ENCODE measurements at places on chromosomes 3 and 15. TPM values are rescaled to one million over a fixed set of nuclear protein-coding genes. Genes with fewer than 3 reads are reported as not detected.
A peak's percentile ranks its signal among the peaks of the same experiment; 100 is the strongest.

DNA sequence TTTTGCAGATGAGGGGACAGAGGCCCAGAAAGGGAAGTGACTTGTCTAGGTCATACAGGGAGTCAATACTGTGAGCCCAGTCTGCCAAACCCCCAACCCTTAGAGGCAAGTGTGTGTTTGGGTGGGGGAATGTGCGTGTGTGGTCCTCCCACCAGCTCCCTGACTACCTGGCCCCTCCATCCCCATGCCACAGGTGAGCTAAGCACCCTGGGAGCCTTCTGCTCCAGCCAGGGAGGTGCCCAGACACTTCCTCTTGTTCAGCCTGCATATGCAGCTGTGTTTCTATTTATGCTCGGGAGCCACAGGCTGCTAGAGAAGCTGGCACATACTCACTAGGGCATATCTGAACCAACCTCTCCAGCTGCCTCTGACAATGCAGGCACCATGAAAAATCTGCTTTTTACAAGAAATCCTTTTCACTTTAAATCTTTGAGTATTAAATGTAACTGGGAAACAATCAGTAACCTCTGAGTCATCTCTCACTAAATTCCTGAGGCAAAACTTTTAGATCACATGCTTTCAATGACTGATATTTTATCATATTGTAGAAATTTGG lies 20.7 kb downstream of the TBC1D2B start:
- no peak for DNase-seq

DNA sequence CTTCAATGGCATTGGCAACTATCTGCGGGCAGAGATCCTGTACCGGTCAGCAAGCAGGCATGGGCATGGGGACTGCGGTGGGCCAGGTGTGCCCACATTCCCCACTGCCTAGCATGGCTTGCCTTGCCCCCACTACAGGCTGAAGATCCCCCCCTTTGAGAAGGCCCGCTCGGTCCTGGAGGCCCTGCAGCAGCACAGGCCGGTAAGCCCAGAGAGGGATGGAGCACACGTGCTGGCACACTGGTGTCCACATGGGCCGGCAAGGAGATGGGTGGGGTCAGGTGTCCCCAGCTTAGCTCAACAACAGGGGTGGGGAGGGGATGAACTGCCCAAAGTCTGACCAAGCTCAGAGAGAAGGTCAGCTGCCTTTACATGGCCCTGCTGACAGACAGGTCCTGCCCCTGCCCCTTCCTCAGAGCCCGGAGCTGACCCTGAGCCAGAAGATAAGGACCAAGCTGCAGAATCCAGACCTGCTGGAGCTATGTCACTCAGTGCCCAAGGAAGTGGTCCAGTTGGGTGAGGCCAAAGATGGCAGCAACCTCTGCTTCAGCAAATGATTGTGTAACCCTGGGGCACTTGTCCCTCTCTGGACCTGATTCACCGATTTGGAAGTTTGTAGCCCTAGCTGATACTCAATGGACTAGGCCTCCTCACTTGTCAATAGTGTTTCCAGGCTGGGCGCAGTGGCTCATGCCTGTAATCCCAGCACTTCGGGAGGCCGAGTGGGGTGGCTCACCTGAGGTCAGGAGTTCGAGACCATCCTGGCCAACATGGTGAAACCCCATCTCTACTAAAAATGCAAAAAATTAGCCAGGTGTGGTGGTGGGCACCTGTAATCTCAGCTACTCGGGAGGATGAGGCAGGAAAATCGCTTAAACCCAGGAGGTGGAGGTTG lies 5.6 kb downstream of the NEIL1 start:
- DNase-seq, result no peak

GRCh38 chr3:167972502-167972901 lies 123.2 kb downstream of the GOLIM4 start:
- DNase-seq, result no peak

DNA sequence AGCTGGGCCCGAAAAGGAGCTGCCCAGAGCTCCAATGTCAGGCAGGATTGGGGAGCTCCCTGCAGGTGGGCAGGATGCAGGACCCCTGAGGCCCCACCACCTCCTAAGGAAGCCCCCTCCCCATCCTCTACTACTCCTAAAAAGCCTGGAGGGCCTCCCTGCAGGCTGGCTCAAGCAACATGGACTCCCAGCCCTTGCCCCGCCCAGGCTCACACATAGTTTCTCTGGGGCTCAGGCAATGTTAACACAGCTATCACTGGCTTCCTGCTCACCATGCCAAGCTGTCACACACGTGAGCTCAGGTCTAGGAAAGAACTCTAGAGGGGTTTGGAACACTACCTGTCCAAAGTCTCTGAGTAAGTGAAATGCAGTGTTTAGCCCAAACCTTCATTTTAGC lies 65.4 kb upstream of the ZNF148 start:
- DNase-seq, result no peak

DNA sequence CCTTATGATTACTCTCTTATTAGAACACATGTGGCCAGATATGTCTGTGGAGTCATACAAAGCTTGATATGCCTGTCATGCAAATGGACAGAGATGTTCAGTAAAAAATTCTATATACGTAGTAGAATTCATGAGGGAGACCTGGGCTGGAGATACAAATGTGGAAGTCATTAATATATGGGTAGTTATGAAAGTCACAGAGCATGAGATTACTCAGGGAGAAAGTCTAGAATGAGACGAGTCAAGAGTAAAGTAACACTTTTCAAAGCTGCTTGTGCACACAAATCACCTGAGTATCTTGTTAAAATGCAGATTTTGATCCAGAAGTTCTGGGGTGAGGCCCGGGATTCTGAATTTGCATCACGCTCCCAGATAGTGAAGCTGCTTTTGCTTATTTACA lies 28.4 kb downstream of the OXSM start:
- DNase-seq, result no peak

GRCh38 chr3:18751514-18751913 lies 326.4 kb upstream of the SATB1 start:
- no peak for DNase-seq

- DNase-seq, result no peak
Measured at GRCh38 chr15:58731756-58732535, 17.6 kb downstream of the ADAM10 start.

DNA sequence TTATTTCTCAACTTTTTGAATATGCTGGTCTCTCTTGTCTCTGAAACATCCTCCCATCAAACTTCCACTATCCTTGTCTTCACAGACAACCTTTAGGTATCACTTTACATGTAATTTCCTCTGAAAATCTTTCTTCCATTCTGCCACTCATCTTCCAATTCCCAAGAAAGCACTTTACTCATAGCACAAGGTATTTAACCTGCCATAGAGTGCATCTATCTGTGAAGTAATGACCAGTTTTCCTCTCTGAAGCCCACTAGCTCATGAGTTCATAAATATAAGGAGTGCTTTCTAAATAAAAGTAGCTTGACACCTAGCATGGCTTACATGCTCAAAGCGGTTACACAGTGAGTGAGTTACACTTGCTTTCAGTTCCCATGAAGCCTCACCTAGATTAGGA lies 160.7 kb upstream of the CMC1 start:
- no peak for DNase-seq

- no peak for DNase-seq
Measured at GRCh38 chr3:82100378-82100777, 338.9 kb upstream of the GBE1 start.

DNA sequence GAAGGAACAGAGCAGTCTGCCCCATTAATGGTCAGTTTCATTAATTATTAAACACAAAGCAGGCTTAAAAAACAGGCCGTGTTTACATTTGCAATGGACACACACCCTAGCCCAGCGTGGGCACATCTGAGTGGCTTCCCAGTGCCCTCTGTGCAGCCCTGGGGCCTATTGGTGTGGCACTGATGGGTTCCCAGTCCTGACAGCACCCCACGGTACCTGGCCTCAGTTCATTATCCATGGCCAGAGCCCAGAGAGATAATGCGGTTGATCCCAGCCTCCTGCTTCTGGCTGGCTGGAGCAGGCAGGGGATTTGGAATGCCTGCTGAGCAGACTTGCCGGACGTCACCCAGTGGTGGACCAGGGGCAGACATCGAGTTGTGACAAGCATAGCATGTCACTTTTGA lies 110.5 kb upstream of the ABHD17C start:
- no peak for DNase-seq

- DNase-seq, result no peak
Measured at GRCh38 chr3:46725621-46726314, 8.1 kb upstream of the PRSS50 start.

GRCh38 chr15:27582726-27583410 lies 516.2 kb downstream of the OCA2 start:
- peak; percentile 27 for DNase-seq

DNA sequence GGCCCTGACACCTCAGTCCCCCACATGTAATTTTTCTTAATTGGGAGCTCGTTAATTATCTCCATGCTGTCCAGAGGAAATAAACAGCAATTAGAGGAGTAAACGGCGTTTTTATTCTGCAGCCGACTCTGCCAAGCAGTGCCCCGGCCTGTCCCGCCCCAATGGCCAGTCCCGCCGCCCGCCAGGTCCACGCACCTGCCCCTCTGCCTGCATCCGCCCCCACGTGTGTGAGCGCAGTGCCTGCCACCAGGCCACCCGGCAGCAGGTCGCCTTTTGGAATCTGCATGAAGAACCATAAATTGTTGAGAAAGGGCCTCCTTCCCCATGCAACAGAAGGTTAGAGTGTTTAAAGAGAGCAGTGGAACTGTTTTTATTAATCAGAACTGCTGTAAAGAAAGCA lies 87.5 kb upstream of the LINGO1 start:
- no peak for DNase-seq

DNA sequence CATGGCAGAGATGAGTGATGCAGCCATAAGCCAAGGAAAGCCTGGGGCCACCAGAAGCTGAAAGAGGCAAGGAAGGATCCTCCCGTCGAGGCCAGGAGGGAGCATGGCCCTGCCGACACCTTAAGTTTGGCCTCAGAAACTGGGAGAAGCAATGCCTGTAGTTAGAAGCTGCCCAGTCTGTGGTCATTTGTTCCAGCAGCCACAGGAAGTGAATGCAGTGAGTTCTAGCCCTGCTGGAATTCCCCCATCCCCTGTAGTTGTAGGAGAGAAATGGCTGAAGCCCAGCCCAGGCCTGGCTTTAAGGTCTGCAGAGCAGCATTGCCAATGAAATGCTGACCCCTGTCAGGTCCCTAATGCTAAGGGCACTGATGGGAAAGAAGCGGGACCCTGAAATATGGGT lies 12.2 kb upstream of the CHSY1 start:
- DNase-seq, result no peak

GRCh38 chr3:130374908-130375307 lies 29.4 kb downstream of the COL6A5 start:
- no peak for DNase-seq

DNA sequence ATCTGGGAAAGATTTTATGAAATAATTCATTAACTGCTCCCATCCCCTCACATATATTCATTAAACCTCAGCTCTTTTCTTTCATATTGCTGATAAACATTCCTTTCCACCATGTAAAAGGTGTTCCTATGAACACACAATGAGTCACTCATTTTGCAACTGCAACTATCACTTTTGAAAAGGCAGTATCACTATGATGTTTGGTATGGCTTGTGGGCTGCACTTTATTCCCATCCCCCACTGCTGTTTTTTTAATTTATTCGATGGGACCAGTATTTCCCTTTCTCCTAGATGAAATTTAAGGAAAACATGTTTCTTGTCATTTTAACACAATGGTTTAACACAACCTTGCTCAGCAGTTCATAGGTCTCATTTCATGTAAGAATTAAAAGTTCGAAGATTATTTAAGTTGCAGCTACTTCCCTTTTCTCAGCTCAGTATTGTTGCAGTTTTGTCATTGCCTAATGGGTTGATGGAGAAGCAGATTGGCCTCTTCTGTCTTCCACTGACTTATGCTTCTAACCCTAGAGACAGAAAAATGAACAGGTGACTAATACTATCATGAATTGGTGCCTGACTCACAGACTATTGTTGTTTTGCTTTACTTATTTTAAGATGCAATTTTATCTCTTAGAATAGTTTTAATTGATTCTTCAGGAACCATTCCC lies 280.3 kb downstream of the ZPLD1 start:
- DNase-seq, result no peak

DNA sequence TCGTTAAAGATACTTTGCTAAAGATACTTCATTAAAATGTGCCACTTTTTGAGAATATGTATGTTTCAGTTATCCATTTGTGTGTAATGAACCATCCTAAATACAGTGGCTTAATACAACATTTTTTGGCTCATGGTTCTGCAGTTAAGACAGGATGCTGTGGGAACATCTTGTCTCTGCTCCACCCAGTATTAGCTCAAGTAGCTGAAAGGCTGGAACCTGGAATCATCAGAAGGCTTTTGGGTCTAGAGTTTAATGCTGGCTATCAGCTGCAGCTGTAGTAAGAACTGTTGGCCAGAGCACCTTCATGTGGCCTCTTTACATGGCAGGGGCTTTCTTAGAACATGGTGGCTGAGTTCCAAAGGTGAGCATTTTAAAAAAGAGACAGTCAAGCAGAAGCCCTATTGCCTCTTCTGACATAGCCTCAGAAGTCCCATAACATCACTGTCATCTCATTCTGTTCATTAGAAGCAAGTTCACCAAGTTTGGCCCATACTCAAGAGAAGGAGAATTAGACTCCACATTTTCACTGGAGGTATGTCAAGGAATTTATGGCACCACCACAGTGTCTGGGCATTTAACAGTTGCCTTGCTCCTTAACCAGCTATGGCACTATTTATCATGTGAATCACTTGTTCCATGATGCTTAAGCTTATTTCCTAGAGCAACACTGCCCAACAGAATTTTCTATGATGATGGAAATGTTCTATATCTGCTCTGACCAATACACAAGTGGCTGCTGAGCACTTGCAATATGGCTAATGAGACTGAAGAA lies 70.4 kb upstream of the PDZRN3 start:
- no peak for DNase-seq

DNA sequence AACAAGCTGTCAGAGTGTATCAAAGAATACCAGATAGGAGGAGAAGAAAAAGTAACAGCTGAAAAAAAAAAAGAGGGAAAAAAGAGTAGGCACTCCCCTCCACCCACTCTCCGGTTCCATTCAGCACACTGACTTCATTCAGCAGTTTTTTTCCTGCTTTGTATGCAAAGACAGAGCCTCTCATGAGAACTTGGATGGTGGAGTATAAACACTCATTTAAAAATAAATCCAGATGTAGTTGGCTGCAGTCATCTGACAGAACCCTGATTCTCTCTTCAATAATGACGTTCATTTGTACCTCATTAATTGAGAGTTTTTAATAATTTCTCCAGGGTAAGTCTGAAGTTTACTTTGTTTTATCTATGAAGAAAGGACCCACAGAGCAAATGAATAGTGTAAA lies 81.0 kb downstream of the TMEM108 start:
- peak; percentile 50 for DNase-seq

GRCh38 chr3:129563850-129564535 lies 21.0 kb downstream of the H1-8 start:
- DNase-seq, result no peak

CAMK2N2 gene
- total RNA-seq, result not detected

EPM2AIP1 gene
- 27.5 TPM for total RNA-seq

SYNM gene
- total RNA-seq, result 22.0 TPM

REC114 gene
- not detected for total RNA-seq

CAND2 gene
- 6.1 TPM for total RNA-seq

HCLS1 gene
- 9.1 TPM for total RNA-seq

SCAPER gene
- 29.2 TPM for total RNA-seq

LPCAT4 gene
- total RNA-seq, result 7.6 TPM
